ENCODE measurements at places on chromosomes 2 and 18.

DNA sequence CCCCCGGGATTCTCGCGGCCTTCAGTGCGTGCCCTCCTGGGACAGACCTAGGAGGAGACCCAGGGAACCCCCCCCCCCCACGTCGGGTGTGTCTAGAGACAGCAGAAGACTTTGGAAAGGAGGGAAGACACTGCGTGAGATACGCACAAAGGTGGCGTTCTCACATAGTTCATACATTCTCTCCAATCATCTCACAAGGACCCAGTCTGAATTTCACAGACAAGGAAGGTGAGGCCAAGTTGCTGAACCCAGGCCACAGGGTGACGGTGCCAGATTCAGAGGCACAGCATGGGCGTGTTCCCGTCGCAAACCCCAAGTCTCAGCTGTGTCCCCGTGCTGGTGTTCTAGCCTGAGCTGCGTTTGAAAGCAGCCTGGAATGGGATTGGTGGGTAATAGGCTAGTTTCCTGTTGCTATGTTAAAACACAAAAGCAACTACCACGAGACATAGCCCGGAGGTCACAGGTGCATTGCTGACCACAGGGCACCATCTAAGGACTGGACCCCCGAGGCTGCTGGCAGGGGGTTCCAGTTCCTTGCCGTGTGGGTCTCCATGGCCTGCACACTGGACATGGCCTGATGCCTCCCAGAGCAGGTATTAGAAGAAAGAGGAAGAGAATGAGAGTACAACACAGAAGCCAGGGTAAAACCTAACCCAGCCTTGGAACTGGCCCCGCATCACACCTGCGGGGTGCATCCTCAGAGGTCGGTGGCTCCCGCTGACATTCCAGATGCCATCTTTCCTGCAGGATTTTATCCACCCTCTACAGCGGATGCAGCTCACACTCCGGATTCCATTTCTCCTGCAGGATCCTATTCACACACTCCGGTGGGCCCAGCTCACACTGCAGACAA lies 1.1 kb upstream of the PXDN start:
- no peak for DNase-seq

DNA sequence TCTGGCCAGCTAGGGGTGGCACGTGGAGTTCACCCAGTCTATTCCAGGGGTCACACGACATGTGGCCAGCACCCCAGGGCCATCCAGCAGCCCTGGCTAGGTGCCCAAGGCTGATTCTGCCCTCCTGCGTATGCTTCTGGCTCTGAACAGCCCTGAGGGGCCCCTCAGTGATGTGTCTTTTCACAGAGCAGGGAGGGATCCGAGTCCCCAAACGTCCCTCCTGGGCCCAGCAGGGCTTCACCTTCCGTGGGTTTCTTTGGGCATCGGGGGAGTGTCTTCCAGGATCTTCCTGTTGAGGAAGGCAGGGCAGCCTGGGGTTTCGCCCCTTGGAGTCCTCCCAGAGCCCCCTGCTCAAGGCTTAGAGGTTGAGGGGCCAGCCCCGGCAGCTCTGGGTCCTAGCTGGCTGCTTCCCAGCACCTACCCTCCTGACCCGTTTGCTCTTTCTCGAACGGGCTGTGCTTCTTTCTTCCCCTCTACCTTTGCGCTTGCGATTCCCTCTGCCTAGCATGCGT lies 165.9 kb downstream of the DYSF start:
- no peak for DNase-seq

DNA sequence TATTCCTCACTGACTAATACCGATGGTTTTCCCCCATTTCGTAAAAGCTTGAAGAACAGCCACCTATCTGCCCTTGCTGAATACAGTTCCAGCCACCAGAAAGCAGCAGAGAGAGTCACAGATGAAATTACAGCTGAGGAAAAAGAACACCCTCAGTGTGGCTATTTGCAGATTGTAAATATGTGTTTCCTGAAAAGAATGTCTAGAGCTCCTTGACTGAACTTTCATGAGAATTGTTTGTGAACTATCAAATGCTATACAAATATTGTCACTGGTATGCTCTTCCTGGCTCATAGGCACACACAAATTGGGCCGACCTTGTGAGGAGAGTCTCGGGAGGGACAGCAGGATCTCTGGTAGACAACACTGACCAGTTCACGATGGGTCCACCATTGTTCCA lies 58.1 kb upstream of the TTC39C start:
- no peak for DNase-seq

- no peak for DNase-seq
Measured at GRCh38 chr2:71556692-71557250, 103.4 kb downstream of the DYSF start.

DNA sequence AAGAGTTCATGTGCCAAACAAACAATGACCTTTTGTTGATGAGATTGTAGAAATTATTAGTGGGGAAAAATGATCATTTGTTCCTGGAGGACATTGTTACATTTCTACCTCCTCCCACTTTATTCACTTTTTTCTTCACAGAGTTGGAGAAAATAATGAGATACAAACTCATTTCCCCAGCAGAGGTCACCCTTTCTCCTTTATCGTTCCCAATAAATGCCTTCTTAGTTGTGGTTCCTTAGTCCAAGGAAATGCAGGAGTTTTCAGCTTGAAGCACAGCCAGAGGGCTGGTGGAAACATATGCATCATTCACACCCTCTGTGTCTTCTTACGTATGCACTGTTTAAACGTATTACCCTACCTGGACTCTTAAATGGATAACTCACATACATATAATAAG lies 108.8 kb downstream of the SLC4A3 start:
- no peak for DNase-seq

DNA sequence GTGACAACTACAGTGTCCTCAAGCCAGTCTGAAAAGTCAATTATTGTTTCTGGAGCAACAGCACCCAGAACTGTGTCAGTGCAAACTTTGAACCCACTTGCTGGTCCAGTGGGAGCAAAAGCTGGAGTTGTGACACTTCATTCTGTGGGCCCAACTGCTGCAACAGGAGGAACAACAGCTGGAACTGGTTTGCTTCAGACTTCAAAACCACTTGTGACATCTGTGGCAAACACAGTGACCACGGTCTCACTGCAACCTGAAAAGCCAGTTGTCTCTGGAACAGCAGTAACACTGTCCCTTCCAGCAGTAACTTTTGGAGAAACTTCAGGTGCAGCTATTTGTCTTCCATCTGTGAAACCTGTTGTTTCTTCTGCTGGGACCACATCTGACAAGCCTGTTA lies 59.8 kb downstream of the TAF4B start:
- DNase-seq: no peak

GRCh38 chr2:73979021-73979420 lies 5.7 kb upstream of the TET3 start:
- peak; percentile 47 for DNase-seq

- no peak for DNase-seq
Measured at GRCh38 chr18:56803051-56803450, 151.9 kb downstream of the WDR7 start.

DNA sequence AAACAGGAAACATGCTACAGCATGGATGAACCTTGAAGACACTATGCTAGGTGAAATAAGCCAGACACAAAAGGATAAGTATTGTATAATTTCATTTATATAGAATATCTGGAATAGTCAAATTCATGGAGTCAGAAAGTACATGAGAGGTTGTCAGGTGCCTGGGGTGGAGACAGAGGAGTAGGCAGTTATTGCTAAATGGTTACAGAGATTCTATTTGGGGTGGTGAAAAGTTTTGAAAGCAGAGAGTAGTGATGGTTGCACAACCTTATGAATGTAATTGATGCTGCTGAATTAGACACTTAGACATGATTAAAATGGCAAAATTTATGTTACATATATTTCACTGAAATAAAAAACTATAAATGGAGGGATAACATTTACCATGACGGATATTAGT lies 197.4 kb downstream of the VAPA start:
- no peak for DNase-seq

GRCh38 chr18:9637036-9637767 lies 22.8 kb upstream of the PPP4R1 start:
- DNase-seq: no peak

DNA sequence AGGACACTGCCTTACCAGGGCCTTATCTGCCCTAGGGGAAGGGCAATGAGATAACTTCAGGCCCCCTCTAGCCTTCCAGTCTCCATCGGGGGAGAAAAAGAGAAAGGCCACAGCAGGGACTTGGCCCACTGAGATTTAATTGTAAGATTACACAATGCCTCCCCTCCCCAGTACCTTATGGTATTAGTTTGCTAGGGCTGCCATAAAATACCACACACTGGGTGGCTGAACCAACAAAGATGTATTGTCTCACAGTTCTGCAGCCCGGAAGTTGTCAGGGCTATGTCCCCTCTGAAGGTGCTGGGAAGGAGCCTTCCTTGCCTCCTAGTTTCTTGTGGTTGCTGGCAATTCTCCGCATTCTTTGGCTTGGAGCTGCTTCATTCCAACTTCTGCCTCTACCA lies 34.8 kb upstream of the SPATA3 start:
- DNase-seq: no peak

GRCh38 chr18:79568543-79569205 lies 110.9 kb upstream of the CTDP1 start:
- no peak for DNase-seq

DNA sequence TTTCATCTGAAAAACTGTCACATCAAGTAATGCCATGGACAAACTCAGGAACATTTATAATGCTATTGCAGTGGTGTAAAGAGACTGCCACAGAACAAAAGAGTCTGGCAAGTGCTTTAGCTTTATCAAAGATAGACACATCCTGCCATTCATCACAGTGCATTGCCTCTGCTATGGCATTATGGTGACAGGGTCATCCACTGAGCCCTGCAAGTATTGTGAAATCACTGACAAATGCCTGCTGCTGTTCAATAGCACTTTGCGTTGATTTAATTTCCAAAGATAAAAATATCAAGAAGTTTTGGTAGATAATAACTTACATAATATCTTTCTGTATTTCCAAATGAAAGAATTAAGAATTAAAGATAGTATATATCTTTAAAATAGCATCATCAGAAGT lies 38.7 kb downstream of the NYAP2 start:
- no peak for DNase-seq

DNA sequence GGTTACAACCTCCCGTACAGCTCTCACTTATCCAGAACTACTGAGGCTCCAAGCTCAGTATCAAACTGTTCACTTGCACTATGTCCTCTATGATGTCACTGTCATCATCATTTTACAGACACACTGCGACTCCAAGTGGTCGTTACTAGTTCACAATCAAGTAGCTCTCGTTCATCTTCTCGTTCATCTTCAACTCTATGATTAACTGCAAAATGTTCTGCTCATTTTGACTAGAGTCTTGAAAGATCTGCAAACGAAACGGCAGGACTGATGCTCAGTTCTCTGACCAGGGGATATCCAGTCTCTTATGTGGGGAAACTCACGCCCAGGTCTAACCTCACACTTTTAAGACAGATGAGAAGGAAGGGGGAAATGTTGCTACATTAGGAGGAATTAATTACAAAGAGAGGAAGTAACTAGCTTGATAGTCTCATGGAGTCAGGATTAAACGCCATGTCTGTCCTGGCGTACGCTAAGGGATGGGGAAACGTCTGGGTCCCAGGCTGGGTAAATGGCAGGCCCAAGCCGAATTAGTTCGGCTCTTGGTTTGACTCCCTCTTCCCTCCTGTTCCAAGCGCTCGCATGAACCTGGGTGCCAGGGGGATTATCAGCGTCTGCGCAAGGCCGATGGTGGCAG lies 794 bp upstream of the CHCHD5 start:
- no peak for DNase-seq

DNA sequence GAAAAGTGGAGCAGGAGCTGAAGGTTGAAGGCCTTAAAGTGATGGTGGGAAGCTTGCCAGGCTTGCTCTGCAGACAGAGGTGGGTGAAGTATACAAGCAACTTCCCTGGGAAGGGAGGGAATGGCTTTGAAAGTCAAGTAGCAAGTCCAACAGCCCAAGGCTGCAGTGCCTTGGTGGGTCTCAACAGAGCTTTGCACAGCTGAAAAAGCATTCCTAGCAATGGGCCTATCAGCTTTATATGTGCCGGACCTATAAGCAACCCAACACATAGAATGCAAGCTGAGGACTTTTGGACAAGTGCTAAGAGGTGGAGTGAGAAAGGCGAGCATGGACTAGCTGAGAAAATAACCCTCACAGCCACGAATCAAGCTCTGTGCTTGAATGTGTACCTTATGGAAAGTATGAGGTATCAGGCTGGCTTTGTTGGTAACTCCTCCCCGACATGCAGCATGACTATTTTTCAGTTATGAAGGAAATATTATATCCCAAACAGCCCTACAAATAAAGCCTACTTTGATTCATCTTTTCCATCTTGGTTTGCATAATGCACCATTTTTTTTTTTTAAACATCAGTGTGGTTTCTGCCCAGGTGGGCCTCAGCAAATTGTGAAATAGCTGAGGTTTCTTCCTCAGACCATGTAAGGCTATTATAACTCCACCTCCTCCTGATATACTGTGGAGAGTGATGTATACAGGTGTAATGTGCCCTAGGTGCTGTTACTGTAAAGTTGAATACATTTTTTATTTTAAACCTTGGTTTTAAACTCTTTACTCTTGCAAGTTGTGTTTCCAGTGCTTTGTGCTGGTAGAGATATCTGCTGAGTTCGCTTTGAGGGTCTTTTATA lies 241.4 kb upstream of the CXCR4 start:
- DNase-seq: no peak

- no peak for DNase-seq
Measured at GRCh38 chr2:20919297-20919800, 96.4 kb upstream of the LDAH start.

DNA sequence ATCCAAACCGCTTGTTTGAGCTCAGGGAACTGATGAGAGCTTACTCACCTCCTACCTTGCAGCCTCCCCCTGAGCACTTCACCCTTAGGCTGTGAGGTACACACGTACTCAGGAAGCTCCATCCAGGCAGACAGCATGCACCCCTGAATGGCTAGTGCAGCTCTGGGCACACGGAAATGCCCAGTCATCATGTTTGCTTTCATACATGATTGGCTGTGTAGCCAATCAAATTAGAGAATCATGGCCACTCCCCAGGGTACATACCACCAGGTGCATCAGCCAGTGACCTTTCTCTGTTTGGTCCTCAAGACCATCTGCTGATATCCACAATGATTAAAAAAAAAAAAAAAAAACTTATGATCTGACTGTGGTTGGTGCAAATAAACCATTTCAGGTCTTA lies 42.1 kb downstream of the RNF152 start:
- no peak for DNase-seq

GRCh38 chr2:60347781-60348180 lies 205.7 kb downstream of the BCL11A start:
- DNase-seq: no peak

- no peak for DNase-seq
Measured at GRCh38 chr18:75429975-75430374, 2.5 kb upstream of the SMIM21 start.

DNA sequence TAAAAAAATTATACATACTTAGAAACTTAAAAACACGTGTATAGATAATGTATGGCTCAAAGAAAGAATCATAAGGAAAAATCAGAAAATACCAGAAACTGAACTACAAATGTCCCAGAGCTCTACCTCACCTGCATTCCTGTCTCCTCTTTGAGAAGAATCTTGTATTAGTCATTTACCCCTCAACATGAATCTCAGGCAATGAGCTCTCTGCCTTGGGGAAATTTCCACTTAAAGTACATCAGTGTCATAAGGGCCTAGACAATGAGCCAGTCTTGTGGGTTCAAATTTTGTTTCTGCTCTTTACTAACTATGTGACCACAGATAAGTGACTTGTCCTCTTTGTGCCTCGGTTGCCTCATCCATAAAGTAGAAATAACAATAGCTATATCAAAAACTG lies 40.1 kb downstream of the SCG2 start:
- no peak for DNase-seq
